ENCODE measurements at places on chromosomes 16 and 17. TPM values are rescaled to one million over a fixed set of nuclear protein-coding genes. Genes with fewer than 3 reads are reported as not detected.

FNDC8 gene
- not detected for total RNA-seq

TAT gene
- not detected for total RNA-seq

KCNJ18 gene
- total RNA-seq = not detected

ITGA2B gene
- 4.6 TPM for total RNA-seq

DPEP3 gene
- total RNA-seq = 0.40 TPM

DNA sequence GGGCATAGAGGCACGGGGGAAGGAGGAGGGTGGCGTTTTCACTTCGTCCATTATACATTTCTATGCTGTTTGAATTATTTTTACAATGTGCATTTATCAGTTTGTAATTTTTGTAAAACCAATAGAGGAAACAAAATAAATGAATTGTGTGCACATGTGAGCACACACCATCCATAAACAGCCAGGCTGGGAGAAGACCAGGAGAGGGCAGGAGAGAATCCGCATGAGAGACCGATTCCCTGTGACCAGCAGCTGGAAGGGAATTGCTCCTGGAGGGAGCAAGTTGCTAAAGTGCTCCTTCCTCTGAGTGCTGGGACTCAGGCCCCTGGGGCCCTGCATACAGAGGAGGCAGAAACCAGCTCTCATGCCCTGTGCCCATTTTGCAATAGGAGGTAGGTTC, 126.0 kb downstream of the ABCC12 start:
- H3K27me3 ChIP-seq = no peaks in the 10 kb centered on the region
- H3K4me3 ChIP-seq = no peak overlapping the region
- H3K36me3 ChIP-seq = no peaks in the 10 kb centered on the region
- no peak overlapping the region for H3K27ac ChIP-seq

DNA sequence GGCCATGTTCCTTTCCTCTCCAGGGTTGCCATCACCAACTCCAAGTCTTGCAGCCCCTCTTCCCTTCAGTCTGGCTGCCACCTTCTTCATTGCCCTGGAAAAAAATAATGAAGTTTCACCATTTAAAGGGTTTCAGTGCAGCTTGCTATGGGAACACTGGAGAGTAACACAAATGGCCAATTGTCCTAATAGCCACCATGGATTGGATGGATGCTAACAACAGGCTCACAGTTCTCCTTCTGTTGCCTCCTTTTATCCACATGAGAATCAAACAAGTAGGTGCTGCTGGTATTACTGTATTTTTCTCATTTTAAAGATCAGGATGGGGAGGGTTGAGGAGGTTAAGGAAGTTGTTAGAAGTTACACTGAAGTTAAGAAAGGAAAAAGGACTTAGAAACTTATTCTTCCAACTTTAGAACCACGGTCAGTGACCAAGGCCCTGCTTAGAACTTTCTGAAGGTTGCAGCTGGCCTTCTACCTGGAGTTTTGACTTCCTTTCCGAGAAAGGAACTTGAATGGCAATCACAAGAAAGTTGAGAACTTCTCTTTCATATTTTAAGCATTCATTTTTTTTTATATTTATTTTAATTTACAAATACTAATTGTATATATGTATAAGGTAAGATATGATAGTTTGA, 198.0 kb upstream of the MAF start:
- no peaks in the 10 kb centered on the region for H3K27me3 ChIP-seq
- H3K4me1 ChIP-seq = no peaks in the 10 kb centered on the region
- DNase-seq = no peak
- H3K36me3 ChIP-seq = no peaks in the 10 kb centered on the region
- H3K27ac ChIP-seq = no peak overlapping the region

DNA sequence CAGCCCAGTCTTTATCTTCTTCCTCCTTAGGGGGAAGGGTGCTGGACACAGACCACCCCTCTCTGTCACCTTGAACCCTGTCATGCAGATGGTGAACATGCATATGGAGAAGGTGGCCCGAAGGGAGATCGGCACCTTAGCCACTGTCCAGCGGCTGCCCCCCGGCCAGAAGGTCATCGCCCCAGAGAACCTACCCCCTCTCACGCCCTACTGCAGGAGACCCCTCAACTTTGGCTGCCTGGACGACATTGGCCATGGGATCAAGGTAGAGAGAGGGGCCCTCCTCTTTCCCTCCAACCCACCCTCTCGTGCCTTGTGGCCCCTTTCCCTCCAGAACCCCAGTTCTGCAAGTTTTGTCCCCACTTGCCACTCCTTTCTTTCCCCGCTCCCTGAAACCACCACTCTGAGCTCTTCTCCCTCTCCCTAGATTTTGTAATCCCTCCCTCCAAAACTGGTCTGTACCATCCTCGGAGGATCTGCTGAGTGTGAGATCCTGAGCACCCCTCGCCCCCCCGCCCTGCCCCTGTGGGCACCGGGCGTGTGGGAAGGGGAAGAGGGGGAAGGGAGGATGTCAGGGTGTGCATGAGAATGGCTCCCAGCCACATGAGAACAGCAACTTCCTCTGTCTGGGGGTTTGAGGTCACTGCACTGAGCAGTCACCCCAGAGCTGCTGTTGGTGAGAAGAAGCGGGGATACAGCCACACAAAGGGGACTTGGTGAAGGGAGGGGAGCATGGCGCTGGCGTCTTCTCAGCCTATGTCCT, 7.3 kb downstream of the ABI3 start:
- DNase-seq = no peak
- H3K4me1 ChIP-seq = peaks cover 13% of the 10 kb centered on the region
- H3K36me3 ChIP-seq = no peaks in the 10 kb centered on the region
- H3K27me3 ChIP-seq = no peaks in the 10 kb centered on the region
- H3K4me3 ChIP-seq = no peak overlapping the region
- no peak overlapping the region for H3K27ac ChIP-seq

DNA sequence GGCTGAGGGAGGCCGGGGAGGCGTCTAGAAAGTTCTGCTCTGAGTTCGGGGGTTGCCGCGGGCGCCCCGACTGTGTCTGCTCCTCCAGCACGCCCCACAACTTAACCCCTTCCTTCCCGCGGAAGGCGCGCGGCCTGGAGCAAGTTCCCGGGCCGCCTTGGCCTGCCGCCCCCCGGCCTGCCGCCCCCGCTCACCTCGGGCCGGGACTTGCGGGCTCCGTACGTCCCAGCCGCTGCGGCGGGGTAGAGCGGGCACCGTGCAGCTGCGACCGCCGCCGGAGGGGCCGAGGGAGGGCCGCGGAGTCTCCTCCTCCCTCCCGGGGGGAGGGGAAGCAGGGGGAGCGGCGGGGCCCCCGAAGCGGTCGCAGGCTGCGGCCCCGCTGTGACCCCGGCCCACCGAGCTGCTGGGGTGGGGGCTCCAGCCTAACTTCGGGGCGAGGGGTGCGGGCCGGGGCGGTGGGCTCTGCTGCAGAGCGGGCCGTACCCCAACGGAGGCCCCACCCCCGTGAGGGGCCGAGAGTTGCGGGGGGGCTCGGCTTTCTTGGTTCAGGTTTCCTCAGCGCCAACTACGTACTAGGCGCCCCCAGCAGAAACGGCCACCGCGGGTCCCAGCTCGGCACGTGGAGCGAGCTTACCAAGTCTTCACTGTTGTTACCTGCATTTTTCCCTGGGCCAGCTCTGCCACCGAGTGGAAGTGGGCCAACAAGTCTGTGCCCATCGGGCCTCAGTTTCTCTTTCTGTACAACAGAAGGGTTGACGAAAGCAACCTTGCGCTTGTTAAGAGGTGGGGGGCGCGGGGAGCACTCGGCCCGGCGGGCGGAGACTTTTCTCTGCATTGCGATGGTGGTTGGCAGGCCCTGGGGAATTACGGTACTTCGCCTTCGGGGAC, at the start of gene CCDC102A:
CCDC102A (minus strand) TSS at position 266 of the 888 bp plus-strand sequence. CDS start 7,394 bp downstream, outside the sequence.
- H3K27me3 ChIP-seq = no peaks in the 10 kb centered on the region
- peak within 1 kb of the TSS; percentile 94 for H3K27ac ChIP-seq
- H3K4me3 ChIP-seq = peak within 1 kb of the TSS; percentile 91
- DNase-seq = peak; percentile 37
- peaks cover 43% of the 10 kb centered on the region for H3K4me1 ChIP-seq

- H3K27ac ChIP-seq = no peak overlapping the region
- DNase-seq = no peak
- no peaks in the 10 kb centered on the region for H3K36me3 ChIP-seq
- H3K27me3 ChIP-seq = no peaks in the 10 kb centered on the region
- peaks cover 22% of the 10 kb centered on the region for H3K4me1 ChIP-seq
Observed at GRCh38 chr16:85683363-85683762, 5.4 kb downstream of the GINS2 start.

DNA sequence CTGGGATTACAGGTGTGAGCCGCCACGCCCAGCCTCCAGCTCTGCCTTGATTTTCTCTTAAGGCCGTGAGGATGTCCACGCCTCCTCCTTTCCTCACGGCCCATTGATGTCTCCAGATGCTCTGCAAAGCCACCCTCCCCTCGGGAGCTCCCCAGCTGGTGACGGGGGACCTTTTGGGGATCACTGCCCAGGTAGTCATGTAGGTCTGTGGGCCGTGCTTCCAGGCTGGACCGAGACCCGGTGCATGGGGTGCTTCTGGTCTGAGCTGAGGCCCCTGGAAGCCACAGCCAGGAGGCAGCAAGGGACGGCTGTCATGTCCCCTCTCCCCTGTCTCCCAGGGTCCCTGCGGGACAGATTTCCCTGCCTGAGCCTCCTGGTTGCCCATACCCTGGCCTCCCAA, 277.8 kb downstream of the SEC14L1 start:
- H3K4me3 ChIP-seq = no peak overlapping the region
- H3K27me3 ChIP-seq = no peaks in the 10 kb centered on the region
- no peak overlapping the region for H3K27ac ChIP-seq
- no peak for DNase-seq
- H3K36me3 ChIP-seq = no peaks in the 10 kb centered on the region
- H3K4me1 ChIP-seq = peaks cover 32% of the 10 kb centered on the region

GRCh38 chr17:8420041-8420934, 15.4 kb upstream of the NDEL1 start:
- peak; percentile 83 for DNase-seq
- no peaks in the 10 kb centered on the region for H3K36me3 ChIP-seq
- no peaks in the 10 kb centered on the region for H3K4me1 ChIP-seq
- no peak overlapping the region for H3K4me3 ChIP-seq
- no peaks in the 10 kb centered on the region for H3K27me3 ChIP-seq

- H3K4me1 ChIP-seq = no peaks in the 10 kb centered on the region
- H3K4me3 ChIP-seq = no peak overlapping the region
- no peak for DNase-seq
- H3K27me3 ChIP-seq = no peaks in the 10 kb centered on the region
- no peaks in the 10 kb centered on the region for H3K36me3 ChIP-seq
Observed at GRCh38 chr17:44646280-44646679, 10.0 kb upstream of the MEIOC start.

DNA sequence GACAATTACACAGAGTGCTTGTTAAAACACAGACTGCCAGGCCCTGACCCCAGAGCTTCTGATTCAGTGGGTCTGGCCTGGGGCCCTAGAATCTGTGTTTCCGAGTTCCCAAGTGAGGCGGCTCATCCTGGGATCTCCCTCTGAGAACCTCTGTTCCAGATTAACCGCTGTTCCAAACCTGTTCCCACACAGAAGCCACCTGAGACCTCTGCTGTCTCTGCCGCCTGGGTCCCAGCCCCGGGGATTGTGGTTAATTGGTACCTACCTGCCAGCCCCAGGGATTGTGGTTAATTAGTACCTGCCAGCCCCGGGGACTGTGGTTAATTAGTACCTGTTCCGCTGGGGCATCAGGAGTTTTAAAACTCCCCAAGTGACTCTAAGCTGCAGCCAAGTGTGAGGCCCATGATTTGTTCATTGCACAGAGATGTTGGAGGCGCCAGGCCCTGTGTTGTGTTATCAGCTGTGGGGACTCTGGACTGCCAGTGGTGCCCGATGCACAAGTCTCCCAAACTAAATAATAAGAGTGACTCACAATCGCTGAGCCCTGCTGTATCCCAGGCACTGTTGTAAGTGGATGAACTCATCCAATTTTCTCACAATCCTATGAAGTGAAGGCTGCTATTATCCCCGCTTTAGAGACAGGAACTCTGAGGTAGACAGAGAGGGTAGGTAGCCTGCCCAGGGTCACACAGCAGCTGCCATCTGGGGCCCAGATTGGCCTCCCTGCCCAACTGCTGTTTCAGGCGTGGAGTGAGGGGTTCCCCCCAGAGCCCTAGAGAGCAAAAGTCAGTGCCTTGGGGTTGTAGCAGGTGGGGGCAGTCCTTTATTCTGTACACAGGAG, 219.7 kb downstream of the IRF8 start:
- no peaks in the 10 kb centered on the region for H3K27me3 ChIP-seq
- H3K36me3 ChIP-seq = no peaks in the 10 kb centered on the region
- no peak overlapping the region for H3K4me3 ChIP-seq
- no peak for DNase-seq
- H3K27ac ChIP-seq = no peak overlapping the region

DNA sequence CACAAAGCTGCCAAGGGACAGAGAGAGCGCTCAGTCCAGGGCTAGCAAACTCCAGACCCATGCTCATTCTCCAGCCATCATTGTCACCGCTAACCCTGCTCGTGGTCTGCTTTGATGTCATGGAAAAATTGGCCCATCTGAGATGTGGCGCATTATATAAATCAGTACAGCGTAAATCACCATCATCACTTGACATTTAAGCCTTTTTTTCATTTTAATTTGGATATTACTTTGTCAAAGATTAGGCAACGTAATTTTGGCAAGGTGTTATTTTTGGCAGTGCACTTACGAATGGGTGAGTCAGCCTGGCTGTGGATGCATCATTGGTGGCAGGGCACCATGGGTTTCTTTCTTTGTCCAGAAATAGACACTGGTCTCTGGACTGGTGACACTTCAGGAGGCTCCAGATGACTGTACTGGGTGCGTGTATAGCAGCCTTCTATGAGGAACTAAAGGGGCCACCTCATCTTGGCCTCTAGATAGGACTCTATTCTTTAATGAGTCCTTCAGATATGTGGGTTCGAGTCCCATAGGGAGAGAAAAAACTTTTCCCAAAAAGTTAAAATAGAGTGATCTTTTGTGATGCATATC, 166.3 kb downstream of the MSI2 start:
- no peaks in the 10 kb centered on the region for H3K36me3 ChIP-seq
- peaks cover 12% of the 10 kb centered on the region for H3K4me1 ChIP-seq
- H3K27ac ChIP-seq = no peak overlapping the region
- DNase-seq = peak; percentile 21
- H3K4me3 ChIP-seq = no peak overlapping the region

DNA sequence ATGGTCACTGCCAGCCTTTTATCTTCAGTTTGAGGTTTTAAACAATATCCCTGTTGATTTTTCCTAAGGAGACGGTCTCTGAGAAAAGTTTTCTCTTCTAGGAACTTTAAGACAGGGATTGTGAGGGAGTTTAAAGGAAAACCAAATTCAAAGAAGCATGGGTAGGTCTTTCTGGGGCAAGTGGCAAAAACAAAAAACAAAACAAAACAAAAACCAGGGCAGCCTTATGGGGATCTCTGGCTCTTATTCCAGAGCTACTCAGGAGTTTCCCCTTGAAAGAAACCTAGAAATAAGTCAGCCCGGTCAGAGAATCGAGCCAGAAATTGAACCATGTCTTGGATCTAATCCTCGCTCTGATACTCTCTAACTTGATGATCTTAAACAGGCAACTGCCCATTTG, 424.5 kb downstream of the GRIN2A start:
- H3K4me1 ChIP-seq = peaks cover 8% of the 10 kb centered on the region
- no peaks in the 10 kb centered on the region for H3K27me3 ChIP-seq
- H3K36me3 ChIP-seq = no peaks in the 10 kb centered on the region
- no peak overlapping the region for H3K27ac ChIP-seq
- no peak for DNase-seq
- H3K4me3 ChIP-seq = no peak overlapping the region

DNA sequence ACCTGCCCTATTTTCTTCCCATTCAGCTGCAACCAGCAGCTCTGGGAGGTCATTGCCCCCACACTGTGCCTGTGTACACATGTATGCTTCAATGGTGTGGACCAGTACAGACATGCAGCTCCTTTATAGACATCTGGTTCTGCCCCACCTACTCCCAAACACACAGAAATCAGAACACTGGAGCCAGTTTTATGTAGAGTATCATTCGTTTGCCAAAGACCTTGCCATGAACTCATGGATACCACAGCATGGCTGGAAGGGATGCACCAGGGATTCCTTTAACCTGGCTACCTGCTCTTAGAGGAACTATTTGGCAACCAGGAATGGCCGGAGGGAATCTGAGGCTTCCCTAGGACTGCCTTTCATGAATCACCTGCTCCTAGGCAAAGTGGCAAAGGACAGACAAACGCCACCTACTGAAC, 60.4 kb downstream of the ZFHX3 start:
- peak overlapping the region; percentile 27 for H3K27ac ChIP-seq
- H3K36me3 ChIP-seq = no peaks in the 10 kb centered on the region
- H3K4me3 ChIP-seq = no peak overlapping the region
- peaks cover 85% of the 10 kb centered on the region for H3K4me1 ChIP-seq

Measured in thyroid gland (tissue), 4 donors.